ENCODE measurements at places on chromosomes 1 and 21.
A peak's percentile ranks its signal among the peaks of the same experiment; 100 is the strongest.

DNA sequence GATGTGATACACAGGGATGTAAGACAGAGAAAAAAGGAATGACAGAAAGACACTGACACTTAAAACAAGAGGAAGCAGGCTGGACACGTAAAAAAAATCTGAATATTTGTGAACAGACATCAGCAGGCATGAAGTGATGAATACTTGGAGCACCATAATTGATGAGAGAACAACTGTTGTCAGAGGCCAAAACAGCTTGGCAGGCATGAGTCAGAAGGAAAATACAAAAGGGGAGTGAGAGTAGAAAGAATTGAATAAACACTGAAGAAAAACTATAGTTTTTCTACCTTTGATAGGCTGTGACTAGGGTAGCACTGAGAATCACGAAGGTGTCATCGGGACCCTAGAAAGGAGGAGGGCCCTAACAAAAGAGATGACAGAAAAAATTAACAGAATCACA lies 21.6 kb upstream of the GUCA2A start:
- no peaks in the 10 kb centered on the region for H3K27me3 ChIP-seq
- H3K4me3 ChIP-seq: no peak overlapping the region
- peaks cover 5% of the 10 kb centered on the region for H3K4me1 ChIP-seq
- peaks cover 12% of the 10 kb centered on the region for H3K36me3 ChIP-seq
- peak overlapping the region; percentile 1 for H3K27ac ChIP-seq

DNA sequence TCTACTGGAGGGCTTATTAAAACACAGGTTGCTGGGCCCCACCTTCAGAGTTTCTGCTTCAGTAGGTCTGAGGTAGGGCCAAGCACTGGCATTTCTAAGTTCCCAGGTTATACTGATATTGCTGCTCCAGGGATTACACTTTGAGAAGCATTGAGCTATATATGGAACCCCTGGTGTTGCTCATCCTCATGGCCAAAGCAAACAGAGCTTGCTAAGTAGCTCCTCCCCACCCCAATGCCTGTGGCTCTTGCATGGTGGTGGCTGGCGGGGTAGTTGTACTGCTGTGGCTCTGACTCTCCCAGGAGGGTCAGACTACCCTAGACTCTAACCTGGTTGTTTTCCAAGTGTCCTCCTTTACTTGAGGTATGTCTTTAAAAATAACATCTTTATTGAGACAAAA lies 143.6 kb downstream of the SPATA46 start:
- H3K4me1 ChIP-seq: no peaks in the 10 kb centered on the region
- peaks cover 10% of the 10 kb centered on the region for H3K27me3 ChIP-seq
- H3K4me3 ChIP-seq: no peak overlapping the region
- no peaks in the 10 kb centered on the region for H3K36me3 ChIP-seq
- DNase-seq: no peak

DNA sequence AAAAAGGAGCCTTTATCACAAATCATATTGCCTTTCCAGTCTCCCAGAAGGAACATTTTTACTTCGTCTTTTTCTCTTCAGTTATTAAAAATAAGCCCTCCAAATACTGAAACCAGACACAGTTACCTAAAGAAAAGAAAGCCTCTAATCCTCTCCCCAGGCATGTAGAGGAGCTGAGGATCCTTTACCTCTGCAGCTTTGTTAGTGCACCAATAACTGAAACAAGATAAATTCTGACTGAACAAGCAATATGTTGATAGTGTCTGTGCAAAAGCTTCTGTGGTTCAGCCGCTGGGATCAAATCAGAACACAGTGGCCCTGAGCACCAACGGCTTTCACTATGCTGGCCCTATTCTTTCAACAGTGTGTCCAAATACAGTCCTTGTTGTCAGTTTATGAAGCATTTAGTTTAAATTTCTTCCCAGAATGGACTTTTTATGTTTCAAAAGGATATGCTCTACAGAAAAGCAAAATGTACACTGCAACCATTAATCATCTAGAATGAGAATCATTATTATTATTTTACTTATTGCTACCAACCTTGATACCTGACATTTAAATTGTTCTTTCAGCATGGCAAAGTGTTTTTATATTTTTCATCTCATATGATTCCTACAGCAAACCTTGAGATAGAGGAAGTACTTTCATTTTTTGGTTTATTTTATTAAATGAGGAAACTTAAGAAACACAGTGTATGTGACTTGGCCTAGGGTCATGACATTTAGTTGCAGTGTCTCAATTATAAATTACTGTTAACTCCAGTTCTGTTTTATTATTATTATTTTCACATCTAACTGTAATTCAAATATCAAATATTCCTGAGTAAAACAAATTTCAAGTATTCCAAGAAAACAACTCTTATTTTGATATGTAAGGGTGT lies 217.9 kb downstream of the NEGR1 start:
- no peaks in the 10 kb centered on the region for H3K4me1 ChIP-seq
- no peak overlapping the region for H3K4me3 ChIP-seq
- no peaks in the 10 kb centered on the region for H3K27me3 ChIP-seq
- H3K36me3 ChIP-seq: no peaks in the 10 kb centered on the region

GRCh38 chr1:153597206-153597605 lies 15.7 kb downstream of the S100A16 start:
- H3K36me3 ChIP-seq: no peaks in the 10 kb centered on the region
- no peak for DNase-seq
- no peak overlapping the region for H3K27ac ChIP-seq

DNA sequence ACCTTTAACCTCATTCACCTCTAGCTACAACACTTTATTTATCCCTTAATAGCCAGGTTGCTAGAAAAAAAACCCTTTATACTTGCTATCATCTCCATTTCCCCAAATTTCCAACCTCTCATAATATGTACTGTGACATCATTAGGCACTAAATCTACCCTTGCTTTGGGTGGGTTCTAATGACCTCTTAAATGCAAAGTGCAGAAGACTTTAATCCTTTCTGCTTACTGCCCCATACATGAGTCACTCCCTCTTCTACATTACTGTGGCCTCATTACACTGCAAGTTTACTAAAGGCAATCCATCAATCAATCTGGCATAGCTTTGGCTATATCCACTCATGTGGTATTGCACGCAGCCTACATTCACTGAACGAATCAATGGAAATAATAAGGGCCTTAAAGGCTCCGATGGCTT lies 353.3 kb downstream of the SMYD3 start:
- no peak for DNase-seq
- H3K27me3 ChIP-seq: no peaks in the 10 kb centered on the region
- H3K4me1 ChIP-seq: no peaks in the 10 kb centered on the region
- no peak overlapping the region for H3K4me3 ChIP-seq
- H3K36me3 ChIP-seq: peaks cover 14% of the 10 kb centered on the region

DNA sequence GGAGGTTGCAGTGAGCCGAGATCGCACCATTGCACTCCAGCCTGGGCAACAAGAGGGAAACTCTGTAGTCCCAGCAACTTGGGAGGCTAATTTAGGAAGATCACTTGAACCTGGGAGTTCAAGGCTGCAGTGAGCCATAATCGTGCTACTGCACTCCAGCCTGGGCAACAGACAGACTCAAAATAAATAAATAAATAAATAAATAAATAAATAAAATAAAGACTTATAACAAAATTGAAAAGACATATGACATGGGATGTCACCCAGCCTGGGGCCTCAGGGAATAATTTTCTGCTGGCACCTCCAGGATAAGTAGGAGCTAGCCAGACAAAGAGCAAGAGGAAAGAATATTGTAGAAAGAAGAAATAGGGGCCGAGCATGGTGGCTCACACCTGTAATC lies 77.9 kb upstream of the PUM1 start:
- H3K27ac ChIP-seq: no peak overlapping the region
- no peaks in the 10 kb centered on the region for H3K27me3 ChIP-seq
- H3K36me3 ChIP-seq: no peaks in the 10 kb centered on the region

DNA sequence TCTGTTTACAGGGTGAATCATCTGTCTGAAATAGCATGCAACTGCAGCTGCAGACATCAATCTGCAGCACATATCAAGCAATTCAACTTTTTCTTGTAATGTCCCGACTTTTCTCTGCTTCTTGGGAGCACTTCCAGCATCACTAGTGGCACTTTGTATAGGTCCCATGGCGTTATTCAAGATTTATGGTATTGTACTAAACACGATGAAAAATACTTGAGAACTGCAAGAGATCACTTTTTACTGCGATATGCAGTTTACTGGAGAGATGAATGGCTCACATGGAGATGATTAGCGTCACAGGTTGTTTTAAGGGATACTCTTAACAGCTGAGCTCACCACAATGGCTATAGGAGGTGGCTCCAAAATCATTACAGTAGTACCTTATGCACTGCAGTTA lies 7.2 kb upstream of the SCMH1 start:
- peaks cover 1% of the 10 kb centered on the region for H3K36me3 ChIP-seq
- H3K27ac ChIP-seq: no peak overlapping the region
- DNase-seq: no peak
- H3K27me3 ChIP-seq: peaks cover 19% of the 10 kb centered on the region
- no peaks in the 10 kb centered on the region for H3K4me1 ChIP-seq

- DNase-seq: no peak
- no peak overlapping the region for H3K27ac ChIP-seq
- no peaks in the 10 kb centered on the region for H3K27me3 ChIP-seq
- H3K4me1 ChIP-seq: no peaks in the 10 kb centered on the region
Measured at GRCh38 chr1:29033829-29034466, 89.8 kb downstream of the TMEM200B start.

- H3K4me1 ChIP-seq: peaks cover 10% of the 10 kb centered on the region
- no peak overlapping the region for H3K27ac ChIP-seq
- no peaks in the 10 kb centered on the region for H3K27me3 ChIP-seq
- DNase-seq: no peak
Measured at GRCh38 chr1:185393815-185394214, 76.8 kb upstream of the IVNS1ABP start.

DNA sequence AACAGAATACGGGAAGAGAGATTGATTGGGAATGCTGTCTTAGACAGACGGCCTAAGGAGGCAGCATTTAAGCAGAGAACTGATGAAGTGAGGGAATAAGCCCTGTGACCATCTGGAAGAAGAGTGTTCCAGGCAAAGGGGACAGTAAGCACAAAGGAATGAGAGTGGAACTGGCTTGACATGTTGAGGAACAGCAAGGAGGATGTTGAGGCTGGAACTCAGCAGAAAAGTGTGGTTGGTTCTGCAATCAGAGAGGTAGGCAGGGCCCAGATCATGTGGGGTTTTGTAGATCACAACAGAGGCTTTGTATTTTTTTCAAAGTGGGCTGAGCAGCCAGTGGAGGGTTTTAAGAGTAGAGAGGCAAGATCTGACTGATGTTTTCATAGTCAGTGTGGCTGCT lies 157.4 kb downstream of the DNM3 start:
- H3K36me3 ChIP-seq: no peaks in the 10 kb centered on the region
- no peaks in the 10 kb centered on the region for H3K27me3 ChIP-seq
- H3K27ac ChIP-seq: no peak overlapping the region
- no peak overlapping the region for H3K4me3 ChIP-seq
- H3K4me1 ChIP-seq: no peaks in the 10 kb centered on the region

DNA sequence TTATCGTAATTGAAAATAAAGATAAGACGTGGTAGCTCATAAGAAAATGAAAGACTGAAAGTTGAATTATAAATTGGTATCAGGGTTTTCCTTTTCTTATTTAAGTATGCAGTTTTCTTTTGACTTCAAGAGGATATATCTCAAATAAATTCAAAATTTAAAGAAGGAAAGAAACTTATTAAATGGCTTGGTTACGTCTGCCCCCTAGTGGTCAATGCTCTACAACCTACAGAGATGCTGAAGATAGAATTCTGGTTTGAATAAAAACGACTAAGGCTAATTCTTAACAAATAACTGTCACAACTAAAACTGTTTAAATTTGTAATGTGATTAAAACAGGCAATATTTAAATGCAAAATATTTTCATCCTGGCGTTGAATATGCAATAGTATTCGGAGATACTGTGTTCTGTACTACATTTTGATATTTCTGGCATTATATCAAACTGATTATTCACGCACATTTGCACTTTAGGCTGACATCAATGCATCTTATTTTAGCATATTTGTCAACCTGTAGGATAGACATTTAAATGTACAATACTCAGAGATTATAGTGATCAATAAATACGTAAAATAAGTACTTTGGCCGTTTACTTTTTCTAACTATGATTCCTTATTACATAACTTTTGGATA lies 26.8 kb downstream of the IFI44 start:
- peaks cover 8% of the 10 kb centered on the region for H3K27me3 ChIP-seq
- peak; percentile 19 for DNase-seq
- H3K4me3 ChIP-seq: no peak overlapping the region
- peaks cover 1% of the 10 kb centered on the region for H3K36me3 ChIP-seq
- peaks cover 7% of the 10 kb centered on the region for H3K4me1 ChIP-seq
- no peak overlapping the region for H3K27ac ChIP-seq

- H3K4me3 ChIP-seq: no peak overlapping the region
- peaks cover 21% of the 10 kb centered on the region for H3K4me1 ChIP-seq
- DNase-seq: no peak
- H3K27me3 ChIP-seq: peaks cover 45% of the 10 kb centered on the region
- peaks cover 6% of the 10 kb centered on the region for H3K36me3 ChIP-seq
Measured at GRCh38 chr1:67298762-67299161, 8.9 kb upstream of the IL12RB2 start.

- H3K36me3 ChIP-seq: peaks cover 7% of the 10 kb centered on the region
- no peak overlapping the region for H3K4me3 ChIP-seq
- H3K27me3 ChIP-seq: no peaks in the 10 kb centered on the region
- peaks cover 71% of the 10 kb centered on the region for H3K4me1 ChIP-seq
- H3K27ac ChIP-seq: no peak overlapping the region
- DNase-seq: no peak
Measured at GRCh38 chr1:234848972-234849649, 239.1 kb upstream of the IRF2BP2 start.

GRCh38 chr1:997993-998744 lies 1.7 kb downstream of the HES4 start:
- H3K4me3 ChIP-seq: no peak overlapping the region
- no peak for DNase-seq
- no peaks in the 10 kb centered on the region for H3K36me3 ChIP-seq
- no peak overlapping the region for H3K27ac ChIP-seq
- H3K27me3 ChIP-seq: peaks cover 52% of the 10 kb centered on the region
- H3K4me1 ChIP-seq: peaks cover 5% of the 10 kb centered on the region

GRCh38 chr1:235741294-235741693 lies 91.7 kb upstream of the GNG4 start:
- peaks cover 2% of the 10 kb centered on the region for H3K4me1 ChIP-seq
- H3K27ac ChIP-seq: no peak overlapping the region
- DNase-seq: no peak
- no peaks in the 10 kb centered on the region for H3K27me3 ChIP-seq

DNA sequence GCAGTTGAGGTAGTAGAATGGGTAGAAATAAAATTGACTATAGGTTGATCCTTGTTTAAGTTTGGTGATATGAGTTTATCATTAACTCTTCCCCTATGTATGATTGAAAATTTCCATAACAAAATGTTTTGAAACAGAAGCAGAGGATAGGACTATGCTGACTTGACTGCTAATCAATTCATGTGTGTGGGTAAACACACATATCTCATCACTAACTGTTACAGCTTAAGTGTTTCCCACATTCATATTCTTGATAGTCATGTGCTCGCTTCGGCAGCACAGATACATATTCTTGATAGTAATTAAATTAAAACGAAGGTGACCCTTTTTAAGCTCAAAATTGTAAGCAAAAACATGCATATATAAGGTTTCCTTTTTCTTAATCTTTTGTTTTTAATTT lies 68.2 kb upstream of the SAMSN1 start:
- no peak overlapping the region for H3K4me3 ChIP-seq
- DNase-seq: no peak
- peaks cover under 1% of the 10 kb centered on the region for H3K36me3 ChIP-seq
- no peaks in the 10 kb centered on the region for H3K27me3 ChIP-seq
- no peak overlapping the region for H3K27ac ChIP-seq
- peaks cover 29% of the 10 kb centered on the region for H3K4me1 ChIP-seq

- peaks cover under 1% of the 10 kb centered on the region for H3K27me3 ChIP-seq
- H3K36me3 ChIP-seq: no peaks in the 10 kb centered on the region
- H3K27ac ChIP-seq: no peak overlapping the region
- H3K4me3 ChIP-seq: no peak overlapping the region
Measured at GRCh38 chr1:44168520-44169098, 27.2 kb upstream of the KLF18 start.

GRCh38 chr1:162502928-162503327 lies 5.3 kb downstream of the UHMK1 start:
- no peak overlapping the region for H3K27ac ChIP-seq
- peaks cover 14% of the 10 kb centered on the region for H3K36me3 ChIP-seq

All from activated naive CD8-positive, alpha-beta T cell treated with anti-CD3 and anti-CD28 coated beads for 36 hours (primary cell).